ENCODE measurements at places on chromosomes 1 and 21.

DNA sequence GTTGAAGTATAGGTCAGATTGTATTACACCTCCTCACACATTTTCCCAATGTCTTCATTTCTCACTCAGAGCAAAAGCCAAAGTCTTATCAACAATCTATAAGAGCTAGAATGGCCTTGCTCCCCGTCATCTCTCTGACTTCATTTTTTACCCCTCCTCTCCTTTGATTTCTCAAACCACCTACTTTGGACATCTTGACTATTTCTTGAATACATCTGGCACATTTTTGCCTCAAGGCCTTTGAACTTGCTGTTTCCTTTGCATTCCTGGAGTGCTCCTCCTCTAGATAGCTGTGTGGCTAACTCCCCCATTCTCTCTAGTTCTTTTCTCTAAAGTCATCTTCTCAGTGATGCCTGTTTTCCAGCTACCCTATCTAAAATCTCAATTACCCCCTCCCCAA is 7.2 kb upstream of the XCL2 start:
- H3K4me1 ChIP-seq, result no peaks in the 10 kb centered on the region
- no peaks in the 10 kb centered on the region for H3K27me3 ChIP-seq
- no peaks in the 10 kb centered on the region for H3K36me3 ChIP-seq

- H3K27me3 ChIP-seq, result no peaks in the 10 kb centered on the region
- no peak for DNase-seq
- no peaks in the 10 kb centered on the region for H3K36me3 ChIP-seq
- H3K4me1 ChIP-seq, result peaks cover 49% of the 10 kb centered on the region
- peak overlapping the region; percentile 29 for H3K27ac ChIP-seq
These were observed 1.2 kb downstream of the SORT1 start for GRCh38 chr1:109396513-109396839.

DNA sequence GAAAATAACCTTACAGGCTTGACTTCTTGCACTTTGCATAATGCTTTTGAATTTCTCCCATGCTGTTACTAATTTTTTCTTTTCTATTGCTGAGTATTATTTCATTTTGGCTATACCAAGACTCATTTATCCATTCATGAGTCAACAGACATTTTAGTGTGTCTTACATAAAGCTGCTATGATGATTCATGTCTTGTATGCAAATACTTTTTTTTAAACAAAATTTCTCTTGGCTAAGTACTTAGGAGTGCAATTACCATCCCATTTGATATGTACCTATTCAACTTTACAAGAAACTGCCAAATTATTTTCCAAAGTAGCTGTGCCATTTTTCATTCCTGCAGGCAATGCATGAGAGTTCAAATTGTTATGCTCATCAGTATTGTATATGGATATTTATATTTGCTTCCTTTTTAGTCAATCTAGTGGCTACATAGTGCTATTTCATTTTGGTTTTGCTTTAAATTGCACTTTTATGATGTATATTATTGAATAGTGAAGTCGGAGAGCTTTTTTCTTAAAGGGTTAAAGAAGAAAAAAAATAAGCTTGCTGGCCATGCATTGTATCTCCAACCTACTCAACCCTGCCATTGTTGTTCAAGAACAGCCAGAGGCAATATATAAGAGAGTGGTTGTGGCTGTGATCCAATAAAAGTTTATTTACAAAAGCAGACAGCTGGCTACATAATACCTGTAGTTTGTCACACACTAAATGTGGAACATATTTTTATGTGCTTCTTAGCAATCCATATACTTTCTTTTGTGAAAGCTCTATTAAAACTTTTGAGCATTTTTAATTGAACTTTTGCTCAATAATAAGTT is 862.8 kb downstream of the KCNT2 start:
- DNase-seq, result no peak
- no peak overlapping the region for H3K27ac ChIP-seq
- peaks cover 2% of the 10 kb centered on the region for H3K36me3 ChIP-seq
- H3K4me1 ChIP-seq, result no peaks in the 10 kb centered on the region
- H3K27me3 ChIP-seq, result no peaks in the 10 kb centered on the region

DNA sequence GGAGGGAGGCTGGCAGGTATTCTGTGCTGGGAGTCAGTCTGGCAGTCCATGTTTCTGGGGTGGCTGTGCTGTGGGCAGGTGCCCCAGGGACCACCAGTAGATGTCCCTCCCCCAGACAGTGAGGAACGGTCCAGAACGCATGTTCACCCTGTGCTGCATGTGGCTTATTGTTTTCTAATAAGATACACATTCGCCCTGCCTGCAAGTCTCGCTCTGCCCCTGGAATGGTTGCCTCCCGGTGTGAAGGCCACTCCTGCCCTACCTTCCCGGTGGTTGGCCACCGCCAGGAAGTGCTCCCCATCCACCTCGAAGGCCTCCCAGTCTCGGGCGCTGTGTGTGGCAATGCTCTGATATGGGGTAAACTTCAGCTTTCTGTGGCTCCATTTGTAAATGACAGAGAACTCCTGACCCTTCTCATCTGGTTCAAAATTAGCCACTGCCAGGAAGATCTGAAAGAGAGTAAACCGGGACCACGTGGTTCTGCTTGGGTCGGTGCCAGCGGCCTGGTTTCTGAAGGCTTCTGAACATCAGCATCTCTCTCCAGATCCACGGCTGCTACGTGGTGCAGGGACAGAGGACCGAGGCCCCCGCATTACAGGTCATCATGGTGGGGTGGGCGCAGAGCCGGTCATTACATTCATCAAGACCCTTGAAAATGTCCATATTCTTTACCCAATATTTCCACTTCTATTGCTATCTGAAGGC is 14.5 kb downstream of the KRTAP10-1 start:
- H3K27ac ChIP-seq, result no peak overlapping the region
- DNase-seq, result no peak
- H3K4me3 ChIP-seq, result no peak overlapping the region

DNA sequence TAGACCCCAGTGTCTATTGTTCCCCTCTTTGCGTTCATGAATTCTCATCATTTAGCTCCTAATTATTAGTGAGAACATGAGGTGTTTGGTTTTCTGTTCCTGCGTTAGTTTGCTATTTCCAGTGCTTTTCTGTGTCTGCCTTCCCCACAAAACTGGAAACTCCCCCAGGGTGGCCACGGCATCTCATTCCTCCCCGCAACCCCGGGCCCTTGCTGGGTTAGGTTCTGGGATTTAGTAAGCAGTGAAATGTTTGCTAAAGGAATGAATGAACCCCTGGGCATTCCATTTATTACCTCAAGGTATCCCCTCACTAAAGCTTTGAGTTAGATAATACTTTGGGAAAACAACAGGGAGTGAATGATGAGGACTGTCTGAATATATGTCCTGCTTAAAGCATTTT is 142.9 kb downstream of the GLUL start:
- no peak for DNase-seq
- H3K36me3 ChIP-seq, result no peaks in the 10 kb centered on the region
- no peaks in the 10 kb centered on the region for H3K27me3 ChIP-seq

DNA sequence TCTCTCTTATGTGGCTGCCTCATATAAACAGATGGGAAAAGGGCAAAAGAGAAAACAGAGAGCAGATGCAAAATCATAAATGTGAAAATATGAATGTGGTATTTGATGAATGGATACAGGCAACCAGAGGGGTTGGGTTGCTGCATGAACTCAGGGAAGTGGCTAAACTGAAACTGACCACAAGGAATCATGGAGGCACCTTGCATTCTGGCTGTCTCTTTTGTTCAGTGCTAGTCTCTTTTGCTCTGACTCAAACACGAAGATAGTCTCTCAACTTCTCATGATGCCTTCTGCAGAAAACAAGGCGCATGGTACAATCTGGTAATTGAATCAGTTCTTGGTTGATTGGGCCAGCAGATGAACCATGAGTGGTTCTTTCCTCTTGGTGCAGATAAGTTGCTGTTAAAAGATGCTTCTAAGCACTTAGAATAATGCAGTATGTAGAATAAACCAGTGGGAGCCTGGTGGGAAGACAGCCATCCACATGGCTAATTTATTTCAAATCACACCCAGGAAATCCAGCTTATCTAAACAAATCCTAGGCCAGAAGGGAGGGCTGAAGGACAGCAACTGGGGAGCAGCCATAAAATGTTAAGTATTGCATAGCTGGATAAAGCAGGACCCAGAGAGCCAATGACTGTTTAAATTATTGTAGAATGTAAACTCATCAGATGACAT is 64.2 kb downstream of the HLX start:
- H3K4me1 ChIP-seq, result no peaks in the 10 kb centered on the region
- DNase-seq, result no peak
- H3K27ac ChIP-seq, result no peak overlapping the region
- no peak overlapping the region for H3K4me3 ChIP-seq
- H3K27me3 ChIP-seq, result no peaks in the 10 kb centered on the region
- no peaks in the 10 kb centered on the region for H3K36me3 ChIP-seq

- H3K4me3 ChIP-seq, result no peak overlapping the region
- no peaks in the 10 kb centered on the region for H3K36me3 ChIP-seq
- peaks cover 15% of the 10 kb centered on the region for H3K4me1 ChIP-seq
These were observed 45.1 kb upstream of the EPS15 start for GRCh38 chr1:51564124-51564523.

DNA sequence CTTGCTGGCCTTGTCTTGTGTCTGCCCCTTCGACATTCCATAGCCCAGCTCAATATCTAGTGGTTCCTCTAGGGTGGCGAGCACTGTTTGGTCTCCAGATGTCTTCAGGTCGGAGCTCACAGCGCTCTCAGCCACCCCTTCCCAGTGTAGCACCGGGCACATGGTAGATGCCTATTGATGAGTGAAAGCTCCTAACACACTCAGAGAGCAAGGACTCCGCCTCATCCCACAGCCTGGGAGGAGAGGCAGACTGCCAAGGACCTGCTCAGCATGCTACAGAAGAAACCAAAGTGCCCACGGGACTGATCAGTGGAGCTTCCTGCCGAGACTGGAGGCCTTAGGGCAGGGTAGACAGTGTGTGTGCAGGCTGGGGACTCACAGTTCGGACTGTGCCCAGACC is 10.9 kb downstream of the PCSK9 start:
- H3K4me3 ChIP-seq, result no peak overlapping the region
- H3K27me3 ChIP-seq, result no peaks in the 10 kb centered on the region
- H3K36me3 ChIP-seq, result no peaks in the 10 kb centered on the region
- H3K4me1 ChIP-seq, result peaks cover 5% of the 10 kb centered on the region

GRCh38 chr21:38804030-38804788 is 1.5 kb upstream of the ETS2 start:
- peak overlapping the region; percentile 86 for H3K4me3 ChIP-seq
- H3K27me3 ChIP-seq, result no peaks in the 10 kb centered on the region
- peaks cover 27% of the 10 kb centered on the region for H3K4me1 ChIP-seq
- peak; percentile 32 for DNase-seq
- peak overlapping the region; percentile 76 for H3K27ac ChIP-seq

DNA sequence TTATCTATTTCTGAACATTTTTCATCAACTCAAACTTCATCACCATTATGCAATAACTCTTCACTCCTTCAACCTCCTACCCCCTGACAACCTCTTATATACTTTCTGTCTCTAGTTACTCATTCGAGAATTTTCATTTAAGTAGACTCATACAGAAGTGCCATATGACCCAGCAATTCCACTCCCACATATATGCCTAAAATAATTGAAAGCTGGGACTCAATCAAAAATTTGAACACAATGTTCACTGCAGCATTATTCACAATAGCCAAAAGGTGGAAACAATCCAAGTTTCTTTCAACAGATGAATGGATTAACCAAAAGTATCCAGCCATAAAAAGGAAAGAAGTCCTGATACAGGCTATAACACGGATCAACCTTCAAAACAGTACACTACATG is 24.1 kb downstream of the COL11A1 start:
- H3K27me3 ChIP-seq, result no peaks in the 10 kb centered on the region
- H3K36me3 ChIP-seq, result no peaks in the 10 kb centered on the region
- H3K4me3 ChIP-seq, result no peak overlapping the region
- peak; percentile 6 for DNase-seq

DNA sequence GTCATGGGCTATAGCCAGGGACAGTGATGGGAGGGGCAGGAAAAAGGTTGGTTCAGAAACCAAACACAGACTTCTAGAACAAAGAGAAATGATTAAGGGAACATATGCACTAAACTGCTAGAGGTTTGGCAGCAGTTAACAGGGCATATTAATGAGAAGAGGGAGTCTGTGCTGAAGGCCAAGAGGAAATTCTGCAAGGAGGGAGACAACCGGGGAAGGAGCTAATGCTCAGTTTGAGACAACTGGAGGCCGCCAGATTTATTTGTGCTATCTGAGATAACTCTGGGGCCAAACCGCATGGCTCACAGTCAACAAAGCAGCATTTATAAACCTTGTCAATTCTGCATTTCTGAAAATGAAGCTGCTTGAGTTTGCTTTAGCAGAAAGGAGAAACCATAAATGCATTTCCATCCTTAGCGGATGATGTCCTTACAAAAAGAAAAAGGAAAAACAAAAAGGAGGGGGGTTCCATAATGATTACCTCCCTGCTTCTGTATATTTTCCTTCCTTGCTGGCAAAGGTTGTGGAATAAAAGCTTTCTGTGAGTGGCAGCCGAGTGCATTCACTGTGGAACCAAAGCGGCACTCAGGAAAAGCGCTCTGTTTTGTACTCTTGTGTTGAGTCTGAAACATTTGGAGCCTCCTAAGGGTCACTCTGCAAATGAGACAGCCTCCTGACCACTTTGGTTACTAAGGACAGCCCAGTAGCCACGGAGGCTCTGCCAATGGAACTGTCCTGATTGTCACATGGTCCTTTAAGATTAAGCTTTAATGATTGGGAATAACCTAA is 70.3 kb downstream of the SIM2 start:
- no peak overlapping the region for H3K27ac ChIP-seq
- H3K4me1 ChIP-seq, result peaks cover 22% of the 10 kb centered on the region
- DNase-seq, result peak; percentile 96
- no peaks in the 10 kb centered on the region for H3K27me3 ChIP-seq

- peaks cover 40% of the 10 kb centered on the region for H3K4me1 ChIP-seq
- no peaks in the 10 kb centered on the region for H3K36me3 ChIP-seq
- no peak overlapping the region for H3K27ac ChIP-seq
- DNase-seq, result no peak
- H3K4me3 ChIP-seq, result no peak overlapping the region
- no peaks in the 10 kb centered on the region for H3K27me3 ChIP-seq
These were observed 50.8 kb downstream of the TOMM20 start for GRCh38 chr1:235077571-235078479.

DNA sequence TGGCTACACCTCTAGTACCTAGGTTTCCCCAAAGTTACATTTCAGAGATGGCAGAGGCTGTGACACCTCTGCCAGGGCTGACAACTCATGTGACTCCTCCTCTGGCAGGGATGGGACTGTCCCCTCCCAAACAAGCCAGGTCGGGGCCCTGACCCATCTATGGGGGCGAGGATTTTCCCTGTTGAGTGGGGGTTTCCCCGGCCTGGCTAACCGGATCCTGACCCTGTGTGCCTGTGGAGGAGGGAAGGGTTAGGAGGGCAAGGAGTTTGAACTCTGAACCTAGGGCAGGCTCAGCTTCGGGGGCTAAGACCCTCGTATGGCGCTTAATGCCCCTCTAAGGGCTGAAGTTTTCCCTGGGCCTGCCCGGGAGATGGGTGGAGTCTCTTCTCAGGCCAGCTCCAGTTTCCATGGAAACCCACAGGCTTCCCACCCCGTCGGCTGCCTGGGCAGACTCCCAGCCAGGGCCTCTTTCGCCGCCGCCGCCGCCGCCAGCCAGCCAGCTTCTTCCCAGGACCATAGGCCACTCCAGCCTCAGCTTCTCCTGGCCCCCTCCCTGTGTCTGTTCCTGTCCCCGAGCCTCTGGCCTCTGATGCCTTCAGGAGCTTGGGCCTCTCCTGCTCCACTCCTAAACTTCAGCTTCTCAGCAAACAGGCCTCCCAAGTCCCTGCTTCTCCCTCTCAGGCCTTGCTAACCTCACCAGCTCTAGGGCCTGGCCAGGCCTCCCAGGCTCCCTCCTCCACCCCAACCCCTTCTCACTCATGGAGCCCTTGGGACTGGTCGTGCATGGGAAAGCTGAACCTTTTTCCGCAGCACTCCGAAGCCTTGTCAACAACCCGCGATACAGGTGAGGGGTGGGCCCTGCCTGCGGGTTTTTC is at the start of gene BTBD19:
Gene BTBD19 (plus strand): TSS at position 461 of the 875 bp plus-strand sequence. CDS start 298 bp downstream, at position 759.
- peak within 1 kb of the TSS; percentile 100 for H3K27ac ChIP-seq
- H3K27me3 ChIP-seq, result no peaks in the 10 kb centered on the region
- H3K4me3 ChIP-seq, result peak within 1 kb of the TSS; percentile 53
- peaks cover 83% of the 10 kb centered on the region for H3K4me1 ChIP-seq
- peak; percentile 84 for DNase-seq
